ENCODE measurements at places on chromosomes 7 and 10.

GRCh38 chr7:116028787-116029186 lies 1.8 kb downstream of the TFEC start:
- DNase-seq, result no peak

DNA sequence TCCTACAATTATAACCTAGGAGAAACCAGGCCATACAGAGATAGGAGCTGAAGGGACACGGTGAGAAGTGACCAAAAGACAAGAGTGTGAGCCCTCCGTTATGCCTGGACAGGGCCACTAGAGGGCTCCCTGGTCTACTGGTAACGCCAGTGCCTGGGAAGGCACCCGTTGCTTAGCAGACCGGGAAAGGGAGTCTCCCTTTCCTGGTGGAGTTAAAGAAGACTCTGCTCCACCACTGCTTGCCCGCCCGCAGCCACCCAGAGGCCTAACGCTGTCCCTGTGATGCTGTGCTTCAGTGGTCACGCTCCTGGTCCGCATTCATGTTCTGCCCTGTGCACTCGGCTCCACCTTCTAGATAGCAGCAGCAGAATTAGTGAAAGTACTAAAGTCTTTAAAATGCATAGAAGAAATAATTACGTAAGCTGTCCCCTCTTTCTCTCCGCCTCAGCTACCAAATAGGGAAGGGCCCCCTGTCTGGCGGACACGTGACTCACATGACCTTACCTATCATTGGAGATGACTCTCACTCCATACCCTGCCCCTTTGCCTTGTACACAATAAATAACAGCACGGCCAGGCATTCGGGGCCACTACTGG lies 34.8 kb downstream of the GRID2IP start:
- peak; percentile 74 for DNase-seq

DNA sequence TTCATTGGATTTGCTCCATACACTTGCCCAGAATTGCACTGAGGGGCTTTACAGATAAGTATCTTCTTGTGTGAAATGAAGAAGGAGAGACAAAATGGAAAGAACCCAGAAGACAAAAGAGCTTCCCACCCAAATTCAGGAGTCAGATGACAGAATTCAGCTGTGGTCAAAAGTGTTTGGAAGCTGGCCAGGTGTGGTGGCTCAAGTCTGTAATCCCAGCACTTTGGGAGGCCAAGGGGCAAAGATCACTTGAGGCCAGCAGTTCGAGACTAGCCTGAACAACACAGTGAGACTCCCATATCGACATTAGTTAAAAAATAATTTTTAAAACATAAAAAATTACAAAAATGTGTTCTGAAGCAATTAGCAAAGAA lies 27.1 kb downstream of the DUSP5 start:
- DNase-seq, result no peak

- DNase-seq, result no peak
Observed at GRCh38 chr7:155901176-155901575, 88.9 kb upstream of the SHH start.

DNA sequence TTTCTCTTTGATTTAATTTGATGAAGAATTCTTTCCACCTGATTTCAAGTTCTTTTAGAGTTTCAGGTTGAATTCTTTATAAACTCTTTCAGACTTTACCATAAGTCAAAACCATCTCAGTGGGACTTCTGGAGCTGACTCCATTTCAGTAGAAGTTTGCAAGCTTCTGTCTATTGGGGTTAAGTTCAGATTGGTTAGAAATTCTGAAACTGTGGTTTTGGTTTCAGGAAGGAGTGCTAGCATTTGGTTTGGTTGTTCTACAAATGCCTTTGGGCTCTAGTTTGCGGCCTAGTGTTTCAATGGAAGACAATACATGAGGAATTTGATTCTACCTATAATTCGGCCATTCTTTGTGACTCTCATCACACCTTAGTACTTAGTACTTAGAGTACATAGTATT lies 176.8 kb upstream of the RHOBTB1 start:
- no peak for DNase-seq

DNA sequence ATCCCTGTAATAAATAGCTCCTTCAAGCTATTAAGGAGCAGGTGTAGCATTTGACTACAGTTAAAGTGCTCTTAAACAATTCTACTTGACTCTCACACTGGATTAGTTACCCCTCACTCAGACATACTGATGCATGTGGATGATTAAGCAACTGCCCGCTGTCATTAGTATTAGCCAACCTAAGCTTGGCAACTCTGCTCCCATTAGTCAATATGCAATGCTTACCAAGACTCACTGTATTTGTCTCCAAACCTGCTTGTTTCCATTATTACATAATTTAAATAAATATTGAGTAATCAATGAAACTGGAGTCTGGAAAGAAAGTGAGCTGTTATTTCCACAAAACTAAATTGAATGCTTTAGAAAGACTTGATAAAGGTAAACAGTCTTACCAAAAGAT lies 144.0 kb upstream of the ASAH2 start:
- DNase-seq, result no peak

GRCh38 chr7:81025360-81025759 lies 106.5 kb upstream of the SEMA3C start:
- DNase-seq, result no peak

- DNase-seq, result no peak
Observed at GRCh38 chr7:79420464-79420863, 33.0 kb downstream of the MAGI2 start.

DNA sequence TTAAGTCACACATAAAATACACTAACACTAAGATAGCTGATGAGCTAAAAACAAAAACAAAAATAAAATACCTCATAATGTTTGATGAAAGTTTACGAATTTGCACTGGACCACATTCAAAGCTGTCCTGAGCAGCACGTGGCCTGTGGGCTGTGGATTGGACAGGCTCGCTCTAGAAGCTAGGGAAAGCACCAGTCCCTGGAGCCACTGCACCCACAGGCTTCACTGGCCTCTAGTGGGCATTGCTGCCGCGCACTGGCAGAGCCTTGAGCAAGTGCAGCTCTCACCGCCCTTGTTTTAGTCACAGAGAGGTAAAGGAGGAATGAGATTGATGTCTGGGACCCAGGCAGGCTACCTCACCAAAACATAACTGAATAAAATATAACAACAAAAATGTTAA lies 67.6 kb downstream of the PAX2 start:
- no peak for DNase-seq

GRCh38 chr10:5550250-5550545 lies 25.4 kb downstream of the CALML3 start:
- DNase-seq, result no peak

GRCh38 chr10:34866848-34867247 lies 51.8 kb upstream of the PARD3 start:
- DNase-seq, result no peak
